NCI-H1417 treated with DMSO at 0.1 percent for 48 hours (cell line): ENCODE measurements at places on chromosomes 16 and 17.

- no peak for DNase-seq
These were observed 51.4 kb downstream of the GAS7 start for GRCh38 chr17:10147040-10147439.

DNA sequence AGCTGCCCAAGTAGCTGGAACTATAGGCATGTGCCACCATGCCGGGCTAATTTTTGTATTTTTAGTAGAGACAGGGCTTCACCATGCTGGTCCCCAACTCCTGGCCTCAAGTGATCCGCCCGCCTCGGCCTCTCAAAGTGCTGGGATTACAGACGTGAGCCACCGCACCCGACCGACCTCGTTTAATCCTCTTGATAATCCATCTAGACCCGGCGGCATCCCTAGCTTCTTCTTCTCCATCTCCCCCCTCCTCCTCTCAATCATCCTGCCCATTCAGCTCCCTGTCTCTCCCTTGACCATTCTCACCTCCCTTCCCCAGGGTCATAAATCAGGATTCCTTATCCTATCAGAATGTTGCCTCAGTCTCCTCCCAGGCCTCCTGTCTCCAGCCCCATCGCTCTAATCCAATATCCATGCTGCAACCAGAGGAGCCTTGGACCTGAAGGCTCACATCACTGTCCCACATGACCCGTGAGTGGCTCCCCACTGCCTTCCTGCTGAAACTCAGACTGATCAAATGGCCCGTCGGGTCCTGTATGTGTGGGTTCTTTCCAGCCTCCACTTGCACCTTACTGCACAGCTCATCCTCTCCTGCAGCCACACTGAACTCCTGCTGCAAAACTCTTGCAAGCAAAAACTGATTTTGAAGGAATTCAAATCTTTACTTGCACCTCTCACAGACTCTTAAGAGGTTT lies 74.1 kb upstream of the CDH5 start:
- no peak for DNase-seq

DNA sequence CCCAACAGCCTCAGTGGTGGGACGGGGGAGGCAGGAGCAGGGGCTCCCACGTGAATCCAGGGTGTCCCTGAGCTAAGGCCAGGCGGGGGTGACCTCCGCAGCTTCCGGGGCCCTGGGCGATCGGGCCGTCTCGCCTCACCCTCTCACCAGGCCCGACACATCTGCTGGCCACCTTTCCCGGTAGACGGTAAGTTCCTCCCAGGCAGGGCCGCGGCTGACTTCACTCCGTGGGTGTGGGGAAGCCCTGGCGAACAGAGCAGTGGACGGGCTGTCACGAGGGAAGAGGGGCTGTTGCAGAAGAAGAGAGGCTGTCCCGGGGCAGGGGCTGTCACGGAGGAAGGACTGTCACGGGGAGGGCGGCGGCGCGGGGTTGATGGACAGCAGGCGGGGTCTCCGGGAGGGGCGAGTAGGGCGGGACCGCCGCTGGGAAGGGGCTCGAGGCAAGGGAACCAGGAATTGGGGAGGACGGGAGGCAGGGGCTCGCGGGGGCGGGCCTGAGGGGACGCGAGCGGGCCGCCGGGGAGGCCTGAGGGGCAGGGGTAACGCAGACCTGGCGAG lies 498 bp downstream of the PKMYT1 start:
- DNase-seq, result no peak

DNA sequence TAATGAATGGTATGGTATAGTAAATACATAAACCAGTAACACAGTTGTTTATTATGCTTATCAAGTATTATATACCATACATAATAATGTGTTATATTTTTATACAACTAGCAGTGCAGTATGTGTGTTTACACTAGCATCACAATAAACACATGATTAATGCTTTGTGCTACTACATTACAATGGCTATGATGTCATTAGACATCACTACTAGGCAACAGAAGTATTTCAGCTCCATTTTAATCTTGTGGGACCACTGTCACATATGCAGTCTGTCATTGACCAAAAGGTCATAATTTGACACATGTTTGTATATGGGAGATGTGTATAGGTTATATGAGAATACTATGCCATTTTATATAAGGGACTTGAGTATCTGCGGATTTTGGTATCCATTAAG lies 32.7 kb downstream of the TRIM37 start:
- no peak for DNase-seq

DNA sequence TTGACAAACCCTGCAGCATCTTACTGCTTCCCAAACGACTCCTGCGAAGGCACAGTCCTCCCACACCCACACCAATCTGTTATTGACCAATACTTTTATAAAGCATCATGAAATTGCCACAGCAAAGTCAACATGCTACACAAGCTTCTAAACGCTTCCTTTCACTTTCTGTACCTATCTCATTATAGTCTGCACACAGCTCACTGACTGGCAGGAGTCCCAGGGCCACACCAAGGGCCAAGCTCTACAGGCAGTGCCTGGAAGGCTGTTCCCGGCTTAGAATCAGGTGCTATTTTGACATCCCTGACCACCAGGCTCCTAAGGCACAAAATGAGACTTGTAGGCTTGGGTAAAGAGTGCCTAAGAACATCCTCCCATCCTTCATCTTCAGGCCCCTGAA lies 39.5 kb downstream of the USP7 start:
- no peak for DNase-seq
